ENCODE measurements at places on chromosomes 11 and 22. TPM values are rescaled to one million over a fixed set of nuclear protein-coding genes. Genes with fewer than 3 reads are reported as not detected.

DNA sequence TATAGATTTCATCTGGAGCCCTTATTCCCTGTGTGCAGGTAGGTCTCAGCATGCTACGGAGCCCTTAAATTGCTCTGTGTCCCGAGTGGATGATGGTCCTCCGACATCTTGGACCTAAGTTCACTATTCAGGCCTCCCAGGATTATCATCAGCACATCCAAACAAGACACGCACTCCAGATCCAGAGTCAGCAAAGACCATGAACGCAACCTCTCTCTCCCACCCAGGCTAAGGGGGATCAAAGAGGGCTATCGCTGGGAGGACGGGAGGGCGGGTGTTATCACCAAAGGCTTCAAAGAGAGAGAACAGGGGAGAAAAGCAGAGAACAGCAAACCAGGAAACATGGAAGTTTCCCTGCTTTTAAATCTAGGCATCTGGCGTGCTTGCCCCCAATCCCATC is 659.4 kb downstream of the TBC1D22A start:
- no peak overlapping the region for H3K4me3 ChIP-seq
- no peak overlapping the region for H3K27ac ChIP-seq
- H3K36me3 ChIP-seq: peaks cover 44% of the 10 kb centered on the region
- DNase-seq: no peak
- H3K4me1 ChIP-seq: no peaks in the 10 kb centered on the region
- no peaks in the 10 kb centered on the region for H3K27me3 ChIP-seq

DNA sequence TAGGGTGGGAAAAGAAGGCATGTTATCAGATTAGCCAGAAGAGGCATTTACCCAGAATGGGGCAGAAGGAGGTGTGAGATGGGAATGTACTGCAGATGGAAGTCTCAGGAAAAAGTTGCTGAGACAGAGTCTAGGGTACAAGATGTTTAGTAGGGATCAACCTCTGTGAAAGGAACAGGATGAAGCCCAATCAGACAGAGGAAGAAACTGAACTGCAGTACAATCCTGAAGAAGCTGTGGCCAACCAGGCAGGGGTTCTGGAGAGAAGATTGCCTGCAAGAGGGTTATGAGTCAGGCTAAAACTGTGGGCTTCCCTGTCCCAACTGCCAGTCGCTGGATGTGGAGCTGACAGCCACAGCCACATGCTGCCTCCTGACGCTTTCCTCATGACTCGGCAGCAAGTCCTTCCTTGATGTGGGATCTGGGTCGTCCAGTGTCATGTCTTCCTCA is 64.0 kb downstream of the CWC15 start:
- no peak for DNase-seq
- no peaks in the 10 kb centered on the region for H3K36me3 ChIP-seq
- no peak overlapping the region for H3K4me3 ChIP-seq
- no peak overlapping the region for H3K27ac ChIP-seq
- no peaks in the 10 kb centered on the region for H3K4me1 ChIP-seq
- H3K27me3 ChIP-seq: no peaks in the 10 kb centered on the region

GRCh38 chr11:46876471-46876870 is 30.4 kb upstream of the CKAP5 start:
- peaks cover 57% of the 10 kb centered on the region for H3K36me3 ChIP-seq
- no peaks in the 10 kb centered on the region for H3K27me3 ChIP-seq
- no peak for DNase-seq
- no peak overlapping the region for H3K4me3 ChIP-seq

- H3K27ac ChIP-seq: no peak overlapping the region
- H3K36me3 ChIP-seq: no peaks in the 10 kb centered on the region
- H3K4me3 ChIP-seq: no peak overlapping the region
- H3K4me1 ChIP-seq: no peaks in the 10 kb centered on the region
Measured at GRCh38 chr22:43449205-43449830, 37.5 kb downstream of the MPPED1 start.

DNA sequence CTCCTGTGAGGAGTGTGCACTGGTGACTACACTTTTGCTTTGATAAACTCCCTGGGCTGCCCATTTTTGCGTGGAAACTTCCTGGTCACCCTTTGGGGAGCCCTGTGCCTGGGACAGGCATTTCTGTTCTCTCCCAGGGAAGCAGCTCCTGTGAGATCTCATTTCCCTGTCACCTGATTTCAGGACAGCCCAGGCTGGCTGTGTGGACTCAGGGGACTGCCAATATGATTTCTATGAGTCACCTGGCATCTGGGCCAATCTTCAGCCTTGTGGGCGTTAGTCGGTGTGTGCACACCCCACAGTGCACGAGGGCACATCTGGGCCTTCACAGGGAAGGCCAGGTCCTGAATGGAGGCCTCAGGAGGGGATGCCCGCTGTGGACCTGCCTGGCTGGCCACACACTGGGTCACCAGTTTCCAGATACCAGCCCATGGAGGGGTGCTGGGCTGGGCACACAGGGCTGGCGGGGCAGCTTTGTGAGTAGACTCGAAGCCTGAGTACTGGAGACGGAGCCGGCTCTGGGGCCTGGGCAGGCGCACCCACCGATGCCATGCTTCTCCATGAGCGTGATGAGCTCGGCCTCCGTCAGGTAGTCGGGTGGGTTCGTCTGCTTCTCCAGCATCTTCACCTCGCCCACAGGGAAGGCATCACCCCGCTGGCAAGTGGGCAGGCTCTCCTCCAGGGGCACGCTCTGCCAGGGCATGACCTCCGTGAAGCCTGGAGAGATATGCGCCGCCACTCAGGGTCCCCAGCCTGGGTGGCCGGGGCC is 9.4 kb upstream of the PPM1F start:
- H3K4me3 ChIP-seq: no peak overlapping the region
- no peak for DNase-seq
- H3K27me3 ChIP-seq: no peaks in the 10 kb centered on the region
- H3K27ac ChIP-seq: no peak overlapping the region
- H3K4me1 ChIP-seq: no peaks in the 10 kb centered on the region
- peaks cover 72% of the 10 kb centered on the region for H3K36me3 ChIP-seq

- no peaks in the 10 kb centered on the region for H3K27me3 ChIP-seq
- no peak for DNase-seq
- no peaks in the 10 kb centered on the region for H3K4me1 ChIP-seq
- no peak overlapping the region for H3K4me3 ChIP-seq
- H3K27ac ChIP-seq: no peak overlapping the region
Measured at GRCh38 chr22:42328784-42329145, 58.3 kb upstream of the TCF20 start.

DNA sequence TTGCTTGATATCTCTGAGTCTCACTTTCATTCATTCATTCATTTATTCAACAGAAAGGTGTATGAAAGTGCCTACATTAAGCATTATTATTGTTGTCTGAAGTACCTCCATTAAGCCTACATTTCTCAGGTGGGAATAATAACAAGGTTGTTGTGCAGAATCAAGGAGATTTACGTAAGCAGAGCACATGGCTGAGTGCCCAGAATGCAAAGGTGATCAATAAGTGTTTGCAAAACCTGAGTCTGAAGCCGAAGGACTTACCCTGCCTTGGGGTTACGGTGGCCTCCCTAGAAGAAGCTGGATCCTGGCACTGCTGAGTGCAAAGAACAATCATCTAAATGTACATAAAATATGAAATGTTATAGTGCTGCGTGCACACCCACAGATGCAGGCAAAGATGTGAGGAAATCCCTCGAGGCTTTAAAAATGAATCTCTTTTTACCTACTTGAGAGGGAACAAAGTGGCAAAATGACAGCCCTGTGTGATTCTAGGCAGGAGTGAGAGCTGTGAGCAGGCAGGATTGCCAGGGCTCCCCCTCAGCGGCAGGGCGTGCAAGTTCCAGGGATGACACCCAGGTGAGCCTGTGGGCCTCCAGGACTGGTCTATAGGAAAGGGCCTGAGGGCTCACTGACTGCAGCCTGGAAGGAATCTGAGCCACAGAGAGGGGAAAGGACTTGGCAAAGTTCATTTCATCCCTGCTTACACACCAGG is 133.1 kb upstream of the TBCEL start:
- H3K4me1 ChIP-seq: no peaks in the 10 kb centered on the region
- H3K27me3 ChIP-seq: no peaks in the 10 kb centered on the region
- no peak for DNase-seq
- H3K36me3 ChIP-seq: no peaks in the 10 kb centered on the region

DNA sequence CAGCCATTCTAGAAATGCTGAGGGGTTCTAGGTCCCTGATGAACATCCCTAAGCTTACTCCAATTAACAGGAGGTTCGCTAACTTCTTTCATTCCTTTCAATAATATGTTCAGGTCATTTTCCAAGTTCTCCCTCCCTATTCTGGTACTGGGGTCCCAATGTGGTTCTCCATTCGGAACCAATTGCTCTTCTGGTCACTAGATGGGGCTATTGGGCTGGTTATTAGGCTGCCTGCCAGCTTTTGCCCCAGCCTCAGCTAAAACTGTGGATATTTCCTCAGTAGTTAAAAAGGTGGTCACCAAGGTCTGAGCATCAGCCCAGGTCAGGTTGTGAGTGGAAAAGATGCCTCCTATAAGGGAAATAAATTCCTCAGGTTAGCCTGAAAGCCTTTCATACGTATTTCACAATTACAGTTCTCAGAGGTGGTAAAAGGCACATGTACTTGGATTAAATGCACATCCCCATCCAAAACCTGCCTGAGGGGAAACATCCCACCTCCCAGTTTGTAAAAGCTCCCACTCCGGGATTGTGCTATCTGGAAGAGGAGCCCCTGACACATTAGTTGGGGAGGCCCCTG is 161.1 kb upstream of the CCDC179 start:
- no peaks in the 10 kb centered on the region for H3K36me3 ChIP-seq
- H3K27ac ChIP-seq: no peak overlapping the region
- no peak overlapping the region for H3K4me3 ChIP-seq

GRCh38 chr11:125072961-125073590 is 10.0 kb downstream of the SLC37A2 start:
- H3K27me3 ChIP-seq: no peaks in the 10 kb centered on the region
- no peak for DNase-seq
- no peaks in the 10 kb centered on the region for H3K4me1 ChIP-seq
- no peaks in the 10 kb centered on the region for H3K36me3 ChIP-seq

The RGL4 gene
- not detected for total RNA-seq
